ENCODE measurements at places on chromosomes 12 and 14.

DNA sequence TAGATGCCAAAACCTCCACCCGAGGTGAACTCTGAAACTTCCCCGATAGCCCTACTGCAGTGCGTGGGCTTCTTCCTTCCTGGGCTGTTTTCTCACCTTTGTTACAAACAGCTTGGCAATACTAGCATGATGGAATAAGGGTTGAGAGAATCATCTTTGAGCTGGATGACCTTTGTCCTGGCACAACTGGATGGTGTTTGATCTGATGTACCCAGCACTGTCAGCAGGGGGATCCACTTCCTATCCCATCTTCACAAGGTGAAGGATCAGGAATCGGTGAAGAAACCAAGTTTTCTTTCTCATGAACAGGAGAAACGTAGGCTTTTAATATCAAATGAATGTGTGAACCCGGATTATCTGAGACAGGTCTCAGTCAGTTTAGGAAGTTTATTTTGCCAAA lies 19.5 kb upstream of the LRRC10 start:
- DNase-seq: peak; percentile 20

- DNase-seq: no peak
Measured at GRCh38 chr14:86673523-86673969, 1143.6 kb downstream of the FLRT2 start.

DNA sequence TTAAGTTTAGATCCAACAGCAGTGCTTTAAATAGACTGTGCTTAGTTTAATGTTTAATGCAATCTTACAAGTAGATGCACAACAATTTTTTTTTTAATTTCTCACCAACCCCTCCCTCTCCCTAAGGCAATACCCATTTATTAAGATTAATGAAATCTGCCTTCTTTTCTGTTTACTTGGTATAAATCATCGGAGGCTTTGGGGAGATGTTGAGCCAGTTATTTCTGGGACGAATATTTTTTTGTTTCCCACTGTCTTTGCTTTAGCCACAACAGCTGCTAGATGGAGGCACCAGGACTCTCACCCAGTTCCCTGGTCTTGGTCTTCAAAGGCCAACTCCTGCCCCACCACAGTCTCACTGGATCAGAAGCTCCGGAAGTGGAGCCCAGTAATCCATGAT lies 113.4 kb downstream of the PLXNC1 start:
- no peak for DNase-seq

- DNase-seq: no peak
Measured at GRCh38 chr14:105536691-105537579, 10.6 kb downstream of the TMEM121 start.

DNA sequence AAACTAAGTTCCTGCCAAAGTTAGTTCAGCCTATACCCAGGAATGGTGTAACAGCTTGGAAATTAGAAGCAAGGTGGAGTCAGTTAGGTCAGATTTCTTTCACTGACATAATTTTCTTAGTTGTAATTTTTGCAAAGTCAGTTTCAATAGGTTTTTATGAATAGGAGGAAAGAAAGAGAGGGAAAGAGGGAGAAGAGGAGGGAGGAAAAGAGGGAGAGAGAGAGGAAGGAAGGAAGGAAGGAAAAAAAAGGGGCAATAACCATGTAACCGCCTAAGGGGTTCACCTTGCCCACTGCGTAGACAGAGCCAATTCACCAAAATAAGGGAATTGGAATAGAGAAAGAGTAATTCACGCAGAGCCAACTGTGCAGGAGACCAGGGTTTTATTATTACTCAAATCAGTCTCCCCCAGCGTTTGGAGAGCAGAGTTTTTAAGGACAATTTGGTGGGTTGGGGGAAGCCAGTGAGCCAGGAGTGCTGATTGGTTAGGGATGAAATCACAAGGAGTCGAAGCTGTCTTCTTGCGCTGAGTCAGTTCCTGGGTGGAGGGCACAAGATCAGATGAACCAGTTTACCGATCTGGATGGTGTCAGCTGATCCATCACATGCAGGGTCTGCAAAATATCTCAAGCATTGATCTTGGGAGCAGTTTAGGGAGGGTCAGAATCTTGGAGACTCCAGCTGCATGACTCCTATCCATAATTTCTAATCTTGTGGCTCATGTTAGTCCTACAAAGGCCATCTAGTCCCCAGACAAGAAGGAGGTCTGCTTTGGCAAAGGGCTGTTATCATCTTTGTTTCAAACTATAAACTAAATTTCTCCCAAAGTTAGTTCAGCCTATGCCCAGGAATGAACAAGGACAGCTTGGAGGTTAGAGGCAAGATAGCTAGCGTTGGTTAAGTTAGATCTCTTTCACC lies 126.0 kb upstream of the AMIGO2 start:
- DNase-seq: no peak

- no peak for DNase-seq
Measured at GRCh38 chr14:33842299-33842698, 108.6 kb downstream of the EGLN3 start.

DNA sequence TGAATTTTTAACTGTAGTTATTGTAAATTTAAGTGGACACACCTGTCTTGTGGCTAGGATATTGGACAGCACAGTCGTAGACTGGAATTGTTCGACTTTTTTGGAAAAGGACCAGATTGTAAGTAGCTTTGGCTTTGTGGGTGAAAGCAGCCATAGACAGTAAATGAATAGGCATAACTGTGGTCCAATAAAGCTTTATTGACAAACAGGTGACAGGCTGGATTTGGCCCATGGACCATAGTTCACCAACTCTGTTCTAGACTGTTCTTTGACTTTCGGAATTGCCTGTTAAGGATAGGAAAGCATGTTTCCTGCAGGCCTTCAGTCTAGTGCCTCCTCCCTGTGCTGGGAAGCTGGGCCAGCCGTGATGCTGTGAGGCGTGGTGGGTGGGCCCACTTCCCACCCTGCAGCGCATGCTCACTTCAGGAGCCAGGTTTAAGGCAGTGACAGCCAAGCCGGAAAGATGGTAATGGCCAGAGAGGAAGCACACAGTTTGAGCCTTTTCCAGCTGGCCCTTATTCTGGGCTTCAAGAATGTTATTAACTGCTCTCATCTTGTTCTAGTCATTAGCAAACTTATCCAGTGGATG lies 51.8 kb downstream of the PPP2R5C start:
- DNase-seq: no peak

DNA sequence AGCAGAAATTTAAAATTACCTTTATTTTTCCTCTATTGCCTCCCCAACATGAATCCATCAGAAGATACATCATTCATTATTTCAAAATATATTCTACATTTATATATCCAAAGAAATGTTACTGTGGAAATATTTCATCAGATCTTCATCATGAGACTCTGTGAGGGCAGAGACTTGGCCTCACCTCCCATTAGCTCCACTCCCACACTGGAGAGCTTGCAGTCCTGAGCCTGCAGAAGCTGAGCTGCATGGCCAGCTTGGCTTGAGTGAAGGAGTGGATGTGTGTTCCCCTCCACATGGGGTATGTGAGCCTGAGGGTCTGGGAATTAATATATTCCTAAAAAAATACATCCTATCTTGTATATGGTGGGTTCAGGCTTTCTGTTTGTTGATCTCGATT lies 961.9 kb downstream of the TMEM121 start:
- no peak for DNase-seq

DNA sequence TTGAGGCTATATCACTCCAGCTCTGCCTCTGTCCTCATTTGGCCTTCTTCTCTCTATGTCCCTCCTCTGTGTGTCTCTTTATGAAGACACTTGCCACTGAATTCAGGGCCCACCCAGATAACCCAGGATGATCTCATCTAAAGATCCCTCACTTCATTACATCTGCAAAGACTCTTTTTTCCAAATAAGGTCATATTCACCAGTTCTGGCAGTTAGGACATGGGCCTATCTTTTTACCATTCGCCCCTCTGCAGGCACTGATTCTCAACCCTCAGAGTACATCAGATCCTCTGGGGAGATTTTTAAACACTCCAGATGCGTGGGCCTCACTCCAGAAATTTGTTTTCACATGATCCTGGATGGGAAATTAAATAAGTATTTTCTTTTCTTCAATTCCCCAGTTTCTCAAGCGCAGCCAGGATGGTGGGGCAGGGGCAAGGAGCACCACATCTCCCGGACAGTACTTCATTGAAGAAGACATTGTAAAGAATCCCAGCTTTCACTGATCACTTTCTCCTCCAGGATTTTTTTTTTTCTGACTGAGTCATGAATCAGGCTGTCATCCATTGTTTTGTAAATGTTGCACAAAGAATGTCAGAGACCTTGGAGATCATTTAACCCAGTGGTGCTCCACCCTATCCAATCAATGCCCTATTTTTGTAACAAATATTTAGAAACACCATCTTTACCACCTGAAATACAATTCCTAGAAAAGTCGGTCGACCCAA lies 27.4 kb downstream of the CRACR2A start:
- DNase-seq: no peak

- DNase-seq: no peak
Measured at GRCh38 chr14:53331921-53332320, 178.8 kb upstream of the DDHD1 start.

GRCh38 chr14:55412676-55413075 lies 1.0 kb upstream of the ATG14 start:
- DNase-seq: no peak

- DNase-seq: no peak
Measured at GRCh38 chr14:87712396-87713090, 280.4 kb downstream of the GALC start.

DNA sequence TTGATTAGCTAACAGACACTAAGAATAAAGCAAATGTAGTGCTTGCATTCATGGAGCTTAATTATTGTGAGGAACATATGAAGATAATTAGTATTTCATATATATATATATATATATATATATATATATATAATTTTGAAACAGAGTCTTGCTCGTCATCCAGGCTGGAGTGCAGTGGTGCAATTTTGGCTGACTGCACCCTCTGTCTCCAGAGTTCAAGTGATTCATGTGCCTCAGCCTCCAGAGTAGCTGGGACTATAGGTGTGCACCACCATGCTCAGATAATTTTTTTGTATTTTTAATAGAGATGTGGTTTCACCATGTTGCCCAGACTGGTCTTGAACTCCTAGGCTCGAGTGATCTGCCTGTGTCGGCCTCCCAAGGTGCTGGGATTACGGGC lies 1091.6 kb upstream of the TMEM132C start:
- DNase-seq: no peak

- DNase-seq: no peak
Measured at GRCh38 chr12:49244176-49244575, 20.7 kb upstream of the TUBA1C start.

GRCh38 chr12:85627584-85627983 lies 208.6 kb downstream of the RASSF9 start:
- DNase-seq: no peak

DNA sequence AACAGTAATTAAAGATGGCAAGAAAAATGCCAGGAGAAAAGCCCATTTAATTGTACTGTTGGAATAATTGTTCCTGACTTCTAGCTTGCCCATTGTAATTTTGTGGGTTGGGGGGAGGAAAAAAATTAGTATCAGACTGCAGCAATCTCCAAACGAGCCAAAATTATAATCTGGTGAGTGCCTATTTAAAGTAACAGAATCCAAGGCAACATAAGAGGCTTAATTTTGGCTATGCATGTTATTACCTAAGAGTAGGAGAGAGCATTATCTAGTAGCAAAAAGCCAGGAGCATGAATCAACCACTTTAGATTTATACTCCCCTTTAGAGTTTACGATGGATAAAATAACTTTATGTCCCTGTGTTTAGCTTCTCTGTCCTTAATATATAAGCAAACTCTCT lies 14.6 kb upstream of the DENND5B start:
- DNase-seq: no peak

DNA sequence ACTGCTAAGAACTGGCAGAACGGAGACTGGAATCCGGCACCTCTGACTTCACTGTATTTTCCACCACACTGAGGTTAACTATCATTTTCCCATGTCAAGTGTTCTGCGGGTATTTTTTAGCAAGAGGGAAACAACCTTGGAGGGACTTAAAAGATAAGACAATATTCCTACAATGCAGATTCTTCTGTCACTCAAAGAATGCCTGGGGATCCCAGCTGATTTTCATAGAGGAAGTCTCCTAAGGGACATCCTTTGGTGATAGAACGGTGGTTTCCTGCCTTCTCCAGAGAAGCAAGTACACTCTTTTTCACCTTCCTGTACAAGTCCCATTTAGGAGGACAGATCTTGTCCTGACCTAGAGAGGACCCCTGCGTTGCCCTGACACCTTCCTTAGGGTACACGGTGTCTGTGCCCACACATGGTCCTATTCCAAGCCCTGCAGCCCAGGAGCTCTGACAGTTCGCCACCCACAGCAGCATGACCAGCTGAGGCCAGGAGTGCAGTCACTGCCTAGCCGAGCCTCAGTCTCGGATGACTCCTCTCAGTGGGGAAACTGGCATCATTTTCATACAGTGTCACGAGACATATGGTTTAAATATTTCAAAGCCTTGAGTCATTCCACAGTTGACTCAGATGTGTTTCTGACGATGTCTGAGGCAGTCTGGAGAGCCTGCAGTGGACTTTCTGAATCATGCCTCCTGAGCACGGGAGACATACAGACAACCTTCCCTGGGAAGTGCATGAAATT lies 181.3 kb upstream of the FKBP4 start:
- DNase-seq: no peak

- DNase-seq: no peak
Measured at GRCh38 chr14:71235875-71236274, 328.6 kb downstream of the PCNX1 start.

GRCh38 chr12:41287500-41288141 lies 99.5 kb downstream of the PDZRN4 start:
- no peak for DNase-seq

DNA sequence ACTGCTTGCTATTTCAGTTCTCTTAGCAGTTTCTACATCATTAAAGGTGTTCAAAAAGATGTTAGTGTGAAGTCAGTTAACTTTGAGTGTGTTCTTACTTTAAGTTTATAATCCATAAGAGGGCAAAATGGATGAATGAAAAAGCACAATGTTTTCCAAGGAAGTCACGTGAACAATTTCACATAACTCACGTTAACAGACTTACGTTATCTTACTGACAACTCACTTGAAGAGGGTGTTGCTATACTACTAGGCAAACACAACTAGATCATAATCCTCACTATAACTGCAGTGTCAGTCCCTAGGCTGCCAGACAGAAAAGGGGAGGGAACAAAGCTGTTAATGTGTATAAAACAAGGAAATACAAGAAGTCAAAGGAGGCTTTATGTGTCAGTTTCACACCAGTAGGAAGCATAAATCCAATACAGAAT lies 6.4 kb downstream of the SLC2A13 start:
- no peak for DNase-seq

DNA sequence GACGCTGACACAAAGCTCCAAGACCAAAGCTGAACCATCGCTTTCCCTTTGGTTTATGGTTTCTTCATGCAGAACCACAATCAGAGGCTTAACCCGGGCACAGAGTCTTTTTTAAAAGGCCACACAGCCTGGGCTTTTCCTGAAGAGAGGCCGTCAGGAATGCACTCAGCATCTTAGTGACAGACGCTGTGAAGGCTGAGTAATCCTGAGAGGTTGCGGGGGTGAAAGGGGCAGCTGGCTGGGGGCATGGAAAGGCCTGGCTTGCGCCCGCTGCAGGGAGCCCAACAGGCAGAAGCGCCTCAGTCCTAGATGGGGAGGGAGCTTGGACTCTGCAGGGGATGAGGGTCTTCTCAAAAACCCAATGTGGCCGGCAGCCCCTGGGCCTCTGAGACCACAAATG lies 13.6 kb downstream of the CTDSP2 start:
- DNase-seq: no peak

- peak; percentile 88 for DNase-seq
Measured at GRCh38 chr12:101634724-101635123, 40.0 kb downstream of the MYBPC1 start.
